Panc1 (cell line): ENCODE measurements at places on chromosomes 4 and X. TPM values are rescaled to one million over a fixed set of nuclear protein-coding genes. Genes with fewer than 3 reads are reported as not detected.

Gene MAGEC1
- not detected for total RNA-seq

Gene PNMA5
- not detected for total RNA-seq

DNA sequence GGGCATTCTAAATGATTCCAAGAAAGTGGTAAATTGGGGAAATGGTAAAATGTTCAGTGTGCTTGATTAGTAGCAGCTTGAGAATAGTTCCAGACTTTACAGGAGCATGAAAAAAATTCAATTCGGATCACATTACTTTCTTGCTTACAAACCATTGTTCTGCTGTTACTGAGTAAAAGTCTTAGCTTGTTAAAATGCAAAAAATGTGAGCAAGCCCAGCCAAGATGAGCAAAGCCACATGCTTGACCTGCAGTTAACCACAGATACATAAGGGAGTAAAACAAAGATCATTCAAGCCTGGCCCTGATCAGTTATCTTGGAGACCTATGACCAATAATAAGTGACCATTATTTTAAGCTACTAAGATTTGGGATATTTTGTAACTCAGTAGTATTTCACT is 562.9 kb upstream of the MAGEB2 start:
- no peak for DNase-seq

GRCh38 chr4:107640197-107640596 is 79.8 kb downstream of the PAPSS1 start:
- DNase-seq: no peak

DNA sequence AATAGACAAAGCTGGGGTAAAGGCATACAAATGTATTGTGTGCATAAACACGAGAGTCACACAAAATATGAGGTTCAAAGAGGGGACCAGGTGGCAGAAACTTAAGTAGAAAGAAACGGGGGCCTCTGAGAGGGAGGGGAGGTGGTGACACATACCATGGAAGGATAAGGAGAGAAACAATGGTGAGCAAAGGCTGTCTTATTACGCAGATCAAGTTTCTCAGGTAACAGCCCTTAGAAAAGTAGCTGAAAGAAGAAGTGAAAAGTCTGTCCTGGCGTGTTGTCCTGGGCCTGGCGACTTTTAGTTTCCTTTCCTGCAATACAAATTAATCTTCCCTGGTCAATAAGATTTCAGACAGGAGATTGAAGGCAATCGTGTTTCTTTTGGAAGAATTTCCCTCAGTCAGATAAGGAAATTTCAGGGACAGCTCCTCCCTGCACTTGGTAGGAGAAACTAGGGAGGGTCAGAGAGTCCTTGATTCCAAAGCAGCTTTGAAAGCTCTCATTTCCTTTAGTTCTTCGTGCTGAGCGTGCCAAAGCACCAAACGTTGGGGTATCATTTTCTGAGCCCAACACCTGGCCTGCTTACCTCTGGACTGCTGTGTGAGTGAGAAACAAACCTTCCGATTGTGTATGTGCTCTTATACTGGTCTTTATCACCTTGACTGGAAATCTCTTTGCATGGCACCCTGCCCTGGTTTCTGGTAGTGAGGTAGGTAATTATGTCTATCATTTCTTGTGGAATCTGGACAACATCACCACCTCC is 676.7 kb upstream of the LCORL start:
- no peak for DNase-seq

DNA sequence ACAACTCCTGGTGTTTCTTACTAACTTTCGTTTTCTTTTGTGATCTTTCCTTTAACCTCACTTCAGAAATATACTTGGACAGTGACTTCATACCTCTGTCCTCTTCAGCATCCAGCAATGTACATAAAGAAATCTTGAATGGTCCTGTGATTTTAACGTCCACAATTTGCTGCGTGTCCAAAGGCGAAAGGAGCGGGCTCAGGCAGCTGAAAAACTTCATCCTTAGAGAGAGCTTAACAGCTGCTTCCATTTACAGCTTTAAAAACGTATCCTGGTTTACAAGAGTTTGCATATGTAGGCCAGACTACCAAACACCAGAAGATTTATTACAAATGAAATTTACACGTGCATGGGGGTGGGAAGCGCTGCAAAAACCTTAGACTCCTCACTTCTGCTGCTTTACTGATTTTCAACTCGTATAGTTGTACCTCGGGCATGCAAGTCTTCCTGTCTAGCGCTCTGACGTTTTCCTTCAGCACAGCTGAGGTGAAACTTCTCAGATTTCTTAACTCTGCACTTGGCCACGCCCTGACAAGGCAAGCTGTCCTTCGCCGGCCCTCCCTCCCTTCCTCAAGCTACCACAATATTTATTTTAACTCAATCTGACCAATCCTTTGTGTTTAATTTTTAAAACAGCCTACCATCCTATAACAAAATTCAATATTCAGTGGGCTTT is 406.4 kb downstream of the FAM47A start:
- DNase-seq: no peak

GRCh38 chr4:175035905-175036304 is 117.7 kb downstream of the ADAM29 start:
- DNase-seq: no peak
